ENCODE measurements at places on chromosomes 16 and 17.
A peak's percentile ranks its signal among the peaks of the same experiment; 100 is the strongest.

GRCh38 chr16:71845639-71846430 lies at the start of gene ATXN1L:
Gene ATXN1L (plus strand): TSS chr16:71845976. CDS start chr16:71849741, 3,765 bp downstream.
- H3K36me3 ChIP-seq: peaks cover 24% of the 10 kb centered on the region
- H3K27me3 ChIP-seq: peaks cover 15% of the 10 kb centered on the region
- H3K4me3 ChIP-seq: peak within 1 kb of the TSS; percentile 97
- peaks cover 18% of the 10 kb centered on the region for H3K4me1 ChIP-seq
- H3K27ac ChIP-seq: peak within 1 kb of the TSS; percentile 90

DNA sequence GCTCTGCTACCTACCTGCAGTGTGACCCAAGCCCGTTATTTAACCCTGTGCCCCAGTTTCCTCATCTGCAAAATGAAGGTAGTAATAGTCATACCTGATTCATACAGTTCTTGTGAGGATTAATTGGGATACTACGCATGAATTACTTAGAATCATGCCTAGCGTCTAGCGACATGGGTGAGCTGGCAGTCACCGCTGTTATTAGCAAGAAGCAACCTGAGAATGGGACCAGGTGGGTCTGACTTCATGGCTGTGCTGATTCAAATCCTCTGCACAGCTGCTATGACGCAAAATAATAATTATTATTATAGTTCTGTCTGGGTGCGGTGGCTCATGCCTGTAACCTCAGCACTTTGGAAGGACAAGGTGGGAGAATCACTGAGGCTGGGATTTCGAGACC lies 7.9 kb downstream of the SOCS1 start:
- H3K27me3 ChIP-seq: peaks cover 13% of the 10 kb centered on the region
- DNase-seq: no peak
- peaks cover 32% of the 10 kb centered on the region for H3K4me1 ChIP-seq
- H3K4me3 ChIP-seq: no peak overlapping the region
- H3K36me3 ChIP-seq: no peaks in the 10 kb centered on the region

DNA sequence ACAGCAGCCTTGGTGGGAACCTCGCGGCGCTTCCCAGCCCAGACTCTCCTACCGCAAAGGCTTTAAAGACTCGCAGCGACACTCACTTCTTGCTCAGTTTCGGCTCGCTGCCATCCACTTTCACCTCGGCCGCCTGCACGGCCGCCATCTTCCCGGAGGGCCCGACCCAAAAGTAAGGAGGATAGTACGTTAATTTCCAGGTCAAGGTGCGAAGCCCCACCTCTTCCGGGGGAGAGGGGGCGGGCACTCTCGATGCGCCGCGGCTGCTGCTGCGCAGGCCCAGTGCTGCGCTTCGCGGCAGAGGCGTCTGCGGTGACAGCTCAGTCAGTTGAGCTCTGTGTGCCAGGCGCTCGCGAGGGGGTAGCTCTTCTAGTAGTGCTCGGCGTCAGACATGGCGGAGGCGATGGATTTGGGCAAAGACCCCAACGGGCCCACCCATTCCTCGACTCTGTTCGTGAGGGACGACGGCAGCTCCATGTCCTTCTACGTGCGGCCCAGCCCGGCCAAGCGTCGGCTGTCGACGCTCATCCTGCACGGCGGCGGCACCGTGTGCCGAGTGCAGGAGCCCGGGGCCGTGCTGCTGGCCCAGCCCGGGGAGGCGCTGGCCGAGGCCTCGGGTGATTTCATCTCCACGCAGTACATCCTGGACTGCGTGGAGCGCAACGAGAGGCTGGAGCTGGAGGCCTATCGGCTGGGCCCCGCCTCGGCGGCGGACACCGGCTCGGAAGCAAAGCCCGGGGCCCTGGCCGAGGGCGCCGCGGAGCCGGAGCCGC lies at the start of the genes KARS1 and TERF2IP:
Gene KARS1, minus strand, starts transcription at position 174 of the 773 bp plus-strand sequence. Its CDS starts 26 bp downstream, at position 148.
Gene TERF2IP, plus strand, starts transcription at position 282 of the 773 bp plus-strand sequence. Its CDS starts 110 bp downstream, at position 392.
- H3K4me3 ChIP-seq: peak within 1 kb of the TSS; percentile 99
- peak within 1 kb of the TSS; percentile 99 for H3K27ac ChIP-seq
- peaks cover 38% of the 10 kb centered on the region for H3K36me3 ChIP-seq
- peak; percentile 89 for DNase-seq
- H3K27me3 ChIP-seq: no peaks in the 10 kb centered on the region

- no peaks in the 10 kb centered on the region for H3K36me3 ChIP-seq
- DNase-seq: no peak
- H3K27me3 ChIP-seq: peaks cover 3% of the 10 kb centered on the region
- H3K4me1 ChIP-seq: peaks cover 42% of the 10 kb centered on the region
Measured at GRCh38 chr17:47235923-47236322, 17.7 kb upstream of the ITGB3 start.

- peaks cover 33% of the 10 kb centered on the region for H3K27me3 ChIP-seq
- no peak for DNase-seq
- H3K4me3 ChIP-seq: no peak overlapping the region
Measured at GRCh38 chr16:50736448-50736847, 5.4 kb upstream of the CYLD start.

DNA sequence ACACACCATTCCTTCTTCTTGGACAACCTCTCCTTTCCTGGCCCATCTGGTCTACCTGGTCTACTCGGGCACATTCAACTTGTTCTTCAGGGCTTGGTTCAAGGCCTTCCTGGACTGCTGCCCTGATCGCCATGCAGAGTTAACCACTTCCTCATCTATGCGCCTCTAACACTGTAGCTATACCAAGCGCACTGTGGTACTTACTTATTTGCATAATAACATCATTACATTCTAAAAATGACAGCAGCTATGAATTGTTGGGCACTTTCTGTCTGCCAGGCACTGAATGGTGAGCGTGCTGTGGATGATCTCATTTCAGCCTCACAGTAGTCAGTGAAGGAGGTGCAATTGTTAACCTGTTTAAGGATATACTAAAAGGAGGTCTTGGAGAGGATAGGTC lies 66.9 kb upstream of the SDK2 start:
- DNase-seq: no peak
- peaks cover 26% of the 10 kb centered on the region for H3K4me1 ChIP-seq
- H3K36me3 ChIP-seq: no peaks in the 10 kb centered on the region
- H3K4me3 ChIP-seq: no peak overlapping the region
- peaks cover 50% of the 10 kb centered on the region for H3K27me3 ChIP-seq
- H3K27ac ChIP-seq: no peak overlapping the region

GRCh38 chr17:63927464-63928171 lies 4.5 kb downstream of the CD79B start:
- H3K4me1 ChIP-seq: peaks cover 18% of the 10 kb centered on the region
- no peak overlapping the region for H3K27ac ChIP-seq
- H3K27me3 ChIP-seq: peaks cover 2% of the 10 kb centered on the region
- no peak for DNase-seq
- H3K4me3 ChIP-seq: no peak overlapping the region

- peaks cover 57% of the 10 kb centered on the region for H3K4me1 ChIP-seq
- peak overlapping the region; percentile 70 for H3K27ac ChIP-seq
- H3K4me3 ChIP-seq: no peak overlapping the region
- H3K36me3 ChIP-seq: no peaks in the 10 kb centered on the region
- DNase-seq: no peak
Measured at GRCh38 chr17:14372461-14372860, 71.6 kb downstream of the HS3ST3B1 start.

DNA sequence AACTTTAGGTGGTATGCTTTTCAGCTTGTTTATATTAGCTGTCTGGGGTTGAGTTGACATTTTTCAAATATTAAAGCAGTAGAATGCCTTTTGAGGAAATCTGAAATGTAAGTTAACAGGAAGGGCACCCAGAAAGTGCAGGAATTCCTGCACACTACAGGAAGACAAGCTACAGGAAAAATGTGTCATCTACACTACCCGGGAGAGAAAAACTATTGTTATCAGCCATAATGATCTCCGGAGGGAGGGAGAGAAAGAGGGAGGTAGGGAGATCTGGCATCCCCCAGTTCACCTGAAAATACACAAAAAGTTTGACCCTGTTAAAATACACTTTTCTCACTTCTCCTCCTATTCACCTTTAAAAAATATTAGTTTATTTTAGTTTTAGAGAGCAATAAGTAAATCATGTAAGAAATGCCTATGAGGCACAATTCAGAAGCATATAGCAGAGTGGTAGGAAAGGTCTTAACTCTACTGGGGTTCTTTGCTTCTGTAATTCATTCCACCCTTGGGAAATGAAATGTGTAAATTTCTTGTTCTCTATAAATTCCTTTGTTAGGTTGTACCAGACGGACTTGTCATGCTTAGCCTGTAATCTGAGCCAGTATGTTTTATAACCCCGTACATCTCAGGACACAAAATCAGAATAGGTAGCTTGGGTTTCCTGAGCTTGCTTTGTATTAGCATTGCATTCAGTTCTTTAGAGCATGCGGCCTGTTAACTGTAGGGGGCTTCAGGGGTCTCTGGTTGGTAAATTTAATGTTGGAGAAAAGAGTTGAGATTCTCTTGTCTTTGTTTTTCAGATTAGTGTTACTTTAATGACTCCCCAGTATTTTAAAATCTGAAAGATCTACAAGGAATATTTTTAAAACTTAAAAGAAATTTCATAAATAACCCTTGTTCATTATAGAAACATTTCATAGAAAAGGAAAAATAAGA lies 3.3 kb downstream of the MAP2K6 start:
- DNase-seq: no peak
- H3K36me3 ChIP-seq: peaks cover 21% of the 10 kb centered on the region
- peaks cover 4% of the 10 kb centered on the region for H3K27me3 ChIP-seq
- no peak overlapping the region for H3K4me3 ChIP-seq

DNA sequence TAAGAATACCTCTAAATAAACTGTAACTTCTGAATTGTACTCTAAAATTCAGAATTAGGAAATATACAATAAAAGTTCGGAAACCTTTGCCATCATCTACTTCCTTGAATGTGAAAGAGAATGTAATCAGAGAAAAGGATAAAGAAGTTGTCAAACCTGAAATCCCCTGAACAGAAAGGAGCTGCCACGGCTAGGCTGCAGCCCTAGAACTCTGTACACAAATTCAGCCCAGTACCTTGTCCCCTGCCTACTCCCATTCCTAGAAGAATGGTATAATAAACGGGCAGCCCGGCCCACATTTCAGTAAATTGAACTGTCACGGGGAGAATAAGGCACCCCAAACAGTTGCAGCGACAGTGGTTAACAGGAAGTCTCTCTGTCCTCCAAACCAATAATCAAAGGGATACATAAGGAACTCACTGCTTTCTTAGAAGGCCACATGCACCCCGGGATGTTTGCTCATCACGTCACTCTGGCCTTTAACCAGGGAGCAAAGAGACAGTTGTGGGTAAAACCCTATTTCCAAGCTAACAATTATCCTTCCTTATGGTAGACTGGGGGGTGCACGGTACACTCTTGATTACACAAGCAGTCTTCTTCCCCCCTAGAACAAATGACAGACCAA lies 24.3 kb upstream of the RFFL start:
- peak overlapping the region; percentile 88 for H3K4me3 ChIP-seq
- H3K27ac ChIP-seq: no peak overlapping the region
- peaks cover 26% of the 10 kb centered on the region for H3K4me1 ChIP-seq
- peaks cover 11% of the 10 kb centered on the region for H3K27me3 ChIP-seq
- DNase-seq: no peak

DNA sequence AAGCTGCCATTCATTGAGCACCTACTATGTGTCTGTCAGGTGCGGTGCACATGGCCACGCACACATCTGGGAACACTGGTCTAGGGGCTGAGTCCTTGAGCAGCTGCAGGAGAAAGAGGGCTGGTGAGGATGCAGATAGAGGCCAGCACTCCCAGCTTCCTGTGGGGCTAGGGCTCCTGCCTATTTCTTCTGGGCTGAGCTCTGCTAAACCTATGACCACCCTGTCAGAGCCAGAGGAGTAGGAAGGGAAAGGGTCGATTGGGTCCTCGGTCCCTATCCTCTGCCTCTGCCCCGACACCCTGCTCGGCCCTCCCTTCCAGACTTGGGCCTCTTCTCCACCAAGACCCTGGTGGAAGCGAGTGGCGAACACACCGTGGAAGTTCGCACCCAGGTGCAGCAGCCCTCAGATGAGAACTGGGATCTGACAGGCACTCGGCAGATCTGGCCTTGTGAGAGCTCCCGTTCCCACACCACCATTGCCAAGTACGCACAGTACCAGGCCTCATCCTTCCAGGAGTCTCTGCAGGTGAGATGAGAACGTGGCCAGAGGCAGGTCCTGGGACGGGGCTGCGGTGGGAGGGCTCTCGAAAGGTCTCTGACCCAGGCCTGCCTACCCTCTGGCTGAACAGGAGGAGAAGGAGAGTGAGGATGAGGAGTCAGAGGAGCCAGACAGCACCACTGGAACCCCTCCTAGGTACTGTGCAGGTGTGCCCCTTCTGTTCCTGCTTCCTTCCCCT lies 4.0 kb upstream of the TMEM88 start:
- peaks cover 21% of the 10 kb centered on the region for H3K4me1 ChIP-seq
- H3K36me3 ChIP-seq: peaks cover 45% of the 10 kb centered on the region
- DNase-seq: no peak
- no peak overlapping the region for H3K27ac ChIP-seq

DNA sequence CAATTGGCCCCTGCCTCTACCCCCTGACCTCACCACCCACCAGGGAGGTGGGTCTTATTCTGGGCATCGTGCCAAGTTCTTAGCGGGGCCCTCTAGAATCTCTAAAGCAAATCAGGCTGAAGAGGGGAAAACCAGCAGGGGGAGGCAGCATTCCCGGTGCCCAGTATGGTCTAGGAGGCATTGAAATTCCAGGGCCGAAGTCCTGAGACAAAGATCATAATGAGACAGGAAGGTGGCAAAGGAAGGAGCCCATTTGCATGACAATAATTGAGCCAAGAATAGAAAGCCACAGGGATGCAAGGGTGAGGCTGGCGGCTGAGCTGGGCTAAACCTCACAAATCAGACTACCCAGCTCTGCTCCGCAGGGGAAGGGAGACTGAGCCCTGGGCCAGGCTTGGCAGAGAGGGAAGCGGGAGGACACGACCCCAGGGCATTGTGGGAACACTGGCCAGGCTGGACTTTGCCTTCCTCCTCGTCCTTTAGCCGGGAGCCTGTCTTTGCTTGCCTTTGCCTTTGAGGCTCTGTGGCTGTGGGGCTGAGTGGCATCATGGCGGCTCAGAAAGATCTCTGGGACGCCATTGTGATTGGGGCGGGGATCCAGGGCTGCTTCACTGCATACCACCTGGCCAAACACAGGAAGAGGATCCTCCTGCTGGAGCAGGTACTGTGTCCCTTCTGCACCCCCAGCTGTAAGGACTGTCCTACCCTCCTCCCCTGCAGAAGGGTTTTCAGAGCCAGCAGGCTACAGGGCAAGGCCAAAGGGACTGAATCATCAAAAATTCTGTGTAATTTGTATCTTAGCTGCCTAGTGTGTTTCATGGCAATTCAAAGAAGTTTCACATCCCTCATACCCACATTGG lies at the start of gene PIPOX:
Gene PIPOX, plus strand, starts transcription at position 463 of the 860 bp plus-strand sequence. Its CDS starts 85 bp downstream, at position 548.
- H3K4me3 ChIP-seq: no peak within 1 kb of the TSS
- peaks cover 29% of the 10 kb centered on the region for H3K4me1 ChIP-seq
- H3K27ac ChIP-seq: peak within 1 kb of the TSS; percentile 44
- H3K36me3 ChIP-seq: no peaks in the 10 kb centered on the region
- no peak for DNase-seq

DNA sequence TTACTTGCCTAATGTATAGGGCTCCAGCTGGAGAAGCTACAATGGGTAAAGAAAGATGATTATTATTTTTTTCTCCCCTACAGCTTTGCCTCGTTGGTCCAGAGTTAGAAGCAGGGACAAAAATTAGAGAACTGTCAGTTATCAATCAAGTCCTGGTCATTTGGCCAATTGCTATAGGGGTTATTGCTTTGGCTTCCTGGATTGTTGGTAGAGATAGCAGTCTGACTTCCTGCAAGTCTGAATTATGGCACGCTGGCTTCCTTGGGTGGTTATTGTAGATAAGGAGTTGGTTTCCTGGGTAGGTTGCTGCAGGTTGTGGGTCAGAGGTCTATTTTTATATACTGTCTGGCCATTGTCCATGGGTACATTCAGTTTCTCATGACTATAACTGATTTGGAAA lies 84.7 kb upstream of the ELAC2 start:
- H3K4me1 ChIP-seq: peaks cover 22% of the 10 kb centered on the region
- no peaks in the 10 kb centered on the region for H3K36me3 ChIP-seq
- peaks cover 2% of the 10 kb centered on the region for H3K27me3 ChIP-seq
- DNase-seq: no peak
- no peak overlapping the region for H3K27ac ChIP-seq

All from nephron progenitor cell (in vitro differentiated cells).